ENCODE measurements at places on chromosomes 6 and 20.

DNA sequence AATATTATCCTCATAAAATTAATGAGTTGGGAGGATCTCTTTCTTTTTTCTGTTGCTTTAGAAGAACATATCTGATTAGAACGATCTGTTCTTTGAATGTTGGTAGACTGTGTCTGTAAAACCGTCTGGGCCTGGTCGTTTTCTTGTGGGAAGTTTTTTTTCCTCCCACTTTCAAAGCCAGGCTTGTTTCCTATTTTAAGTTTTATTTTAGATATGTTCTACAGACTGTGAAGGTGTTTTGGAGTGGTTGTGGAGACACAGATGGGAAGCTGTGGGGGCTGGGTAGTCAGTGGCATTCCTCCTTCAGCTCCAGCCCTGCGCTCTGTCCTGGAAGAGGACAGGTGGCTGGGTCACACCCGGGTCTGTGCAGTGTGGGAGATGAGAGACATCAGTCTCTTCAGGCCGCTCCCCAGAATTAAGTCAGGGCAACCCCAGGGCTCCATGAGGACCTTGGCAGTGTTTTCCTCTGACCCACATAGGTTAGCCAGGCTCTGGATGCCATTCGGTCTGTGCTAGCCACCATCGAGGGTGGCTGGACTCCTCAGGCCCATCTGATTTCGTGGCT lies 92.0 kb upstream of the SCP2D1 start:
- no peak for DNase-seq

GRCh38 chr20:38137441-38138037 lies 27.5 kb downstream of the TGM2 start:
- DNase-seq = no peak

- no peak for DNase-seq
Measured at GRCh38 chr6:25476126-25476525, 175.9 kb upstream of the SCGN start.

GRCh38 chr20:25070821-25071473 lies 11.0 kb downstream of the VSX1 start:
- DNase-seq = no peak

- DNase-seq = no peak
Measured at GRCh38 chr6:157898169-157898568, 75.1 kb downstream of the SNX9 start.

DNA sequence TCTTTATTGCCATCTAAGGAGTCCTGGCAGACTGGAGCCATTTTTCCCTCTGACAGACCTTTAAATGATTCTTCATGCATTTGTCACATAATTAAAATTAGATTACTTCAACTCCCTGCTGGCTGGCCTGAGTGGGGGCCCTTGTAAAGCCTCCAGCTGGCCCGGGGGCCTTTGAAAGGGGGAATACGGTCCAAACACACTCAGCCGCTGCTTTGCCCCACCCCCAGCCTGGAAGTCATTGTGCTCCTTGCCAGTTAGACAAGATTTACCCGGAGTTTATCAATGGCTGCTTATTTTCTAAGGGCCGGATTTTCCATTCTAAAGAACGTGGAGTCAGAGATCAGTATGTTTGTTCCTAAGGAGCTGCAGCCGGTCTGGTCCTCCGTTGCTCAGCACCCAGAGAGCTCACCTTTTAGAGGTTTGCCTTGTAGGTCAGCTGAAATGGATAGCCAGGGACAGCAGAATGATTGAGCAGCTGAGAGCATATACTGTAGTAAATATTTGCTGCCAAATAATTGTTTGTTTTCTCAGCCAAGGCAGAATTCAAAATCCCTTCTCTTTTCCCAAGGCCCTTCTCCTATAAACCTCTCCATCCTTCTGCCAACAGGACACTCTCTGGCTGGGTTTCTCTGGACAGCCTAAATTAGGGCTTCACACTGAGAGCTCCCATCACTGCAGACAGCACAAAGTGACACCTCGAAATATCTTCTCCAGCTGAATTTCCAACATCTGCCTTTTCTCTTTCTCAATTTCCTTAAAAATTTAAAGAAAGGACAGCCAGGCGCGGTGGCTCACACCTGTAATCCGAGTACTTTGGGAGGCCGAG lies 68.4 kb upstream of the RBM24 start:
- DNase-seq = peak; percentile 25

GRCh38 chr6:50278663-50279062 lies 228.9 kb upstream of the DEFB112 start:
- no peak for DNase-seq

DNA sequence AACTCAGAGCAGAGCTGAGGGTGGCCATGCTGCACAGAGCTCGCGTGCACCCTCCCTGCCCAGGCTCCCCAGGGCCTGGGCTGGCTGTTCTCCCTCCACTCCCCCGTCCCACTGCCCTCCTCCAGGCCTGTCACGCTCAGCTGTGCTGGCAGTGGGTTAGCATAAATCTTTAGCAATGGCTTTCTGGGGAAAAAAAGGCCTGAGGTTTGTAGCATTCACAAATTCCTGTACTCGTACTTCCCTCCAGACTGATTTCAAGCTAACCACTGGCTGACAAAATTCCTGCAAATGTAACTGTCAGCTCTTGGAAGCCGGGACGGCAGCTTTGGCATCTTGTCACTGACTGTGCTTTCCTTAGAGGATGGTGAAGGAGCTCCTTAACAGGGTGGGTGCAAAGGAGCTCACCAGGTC lies 22.3 kb upstream of the SMOC2 start:
- DNase-seq = no peak

DNA sequence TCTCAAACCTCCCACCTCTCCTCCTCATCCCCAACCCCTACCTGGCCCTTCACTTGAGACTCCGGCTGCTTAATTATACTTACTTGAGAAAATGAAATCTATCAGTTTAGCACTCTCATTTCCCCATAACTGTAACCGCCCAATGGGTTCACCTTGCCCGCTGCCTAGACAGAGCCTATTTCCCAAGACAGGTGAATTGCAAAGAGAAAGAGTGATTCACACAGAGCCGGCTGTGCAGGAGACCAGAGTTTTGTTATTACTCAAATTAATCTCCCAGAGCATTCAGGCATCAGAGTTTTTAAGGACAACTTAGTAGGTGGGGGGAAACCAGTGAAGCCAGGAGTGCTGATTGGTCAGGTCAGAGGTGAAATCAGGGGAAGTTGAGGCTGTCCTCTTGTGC lies 301.4 kb upstream of the CDYL start:
- DNase-seq = no peak

DNA sequence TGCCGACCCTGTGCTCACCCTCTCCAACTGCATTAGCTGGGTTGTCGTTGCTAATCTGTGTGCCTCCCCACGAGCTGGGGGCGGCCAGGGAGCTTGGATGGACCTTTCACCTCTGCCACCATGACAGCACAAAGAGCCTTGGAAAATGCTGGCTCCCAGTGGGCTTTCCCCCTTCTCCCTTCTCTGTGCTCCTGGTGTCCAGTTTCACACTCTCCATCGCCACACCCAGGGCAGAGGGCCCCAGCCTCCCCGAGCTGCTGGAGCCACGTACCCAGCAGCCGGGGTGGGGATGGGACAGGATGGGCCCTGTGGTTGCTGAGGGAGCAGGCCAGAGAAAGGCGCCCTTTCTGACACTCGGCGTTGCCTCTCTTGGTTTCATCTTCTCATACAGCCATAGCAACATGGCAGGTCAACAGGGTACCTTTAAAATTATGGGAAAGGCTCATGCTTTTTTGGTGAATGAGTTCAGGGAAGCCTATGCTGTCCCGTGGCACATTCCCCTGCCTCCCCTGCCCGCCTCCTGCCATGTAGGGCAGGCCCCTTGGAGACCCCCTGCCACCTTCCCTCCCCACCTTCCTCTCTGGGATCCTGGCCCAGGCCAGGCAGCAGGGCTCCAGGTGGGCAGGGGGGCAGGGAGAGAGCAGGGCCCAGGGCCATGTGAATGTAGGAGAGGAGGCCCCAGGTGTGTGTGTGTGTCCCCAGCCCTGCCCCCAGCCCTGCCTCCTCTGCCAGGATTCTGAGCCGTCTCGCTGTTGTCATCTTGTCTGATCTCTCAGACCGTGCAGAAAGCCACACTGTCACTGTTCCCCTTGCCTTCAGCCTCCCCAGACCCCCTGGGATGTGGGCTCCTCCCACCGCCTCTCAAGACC lies 85.2 kb upstream of the CCDC167 start:
- DNase-seq = no peak

GRCh38 chr6:15301179-15302006 lies 55.5 kb downstream of the JARID2 start:
- no peak for DNase-seq

GRCh38 chr6:147933224-147933623 lies 409.4 kb upstream of the SASH1 start:
- DNase-seq = no peak

All from left kidney (tissue), 8 donors.